Thyroid gland (tissue), 4 donors: ENCODE measurements at places on chromosomes 2 and 18. TPM values are rescaled to one million over a fixed set of nuclear protein-coding genes. Genes with fewer than 3 reads are reported as not detected.

DNA sequence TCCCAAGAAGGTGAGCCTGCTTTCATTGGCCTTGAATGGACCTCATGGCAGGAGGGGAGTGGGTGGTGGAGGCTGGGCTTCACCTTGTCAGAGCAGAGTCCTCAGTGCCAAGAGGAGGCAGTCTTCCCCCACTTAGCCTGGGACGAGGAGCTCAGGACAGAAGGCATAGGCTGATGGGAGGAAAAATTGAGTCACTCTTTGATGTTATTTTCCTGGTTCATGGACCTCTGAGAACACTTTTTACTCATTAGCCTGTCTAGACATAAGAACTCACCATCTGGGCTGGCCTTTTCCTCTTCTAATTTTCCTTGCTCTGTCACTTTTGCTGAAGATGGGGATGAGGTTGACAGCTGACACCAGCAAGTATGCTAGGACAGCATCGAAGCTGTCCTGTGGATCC lies 225.7 kb upstream of the TNP1 start:
- no peak overlapping the region for H3K27ac ChIP-seq
- no peak for DNase-seq
- no peaks in the 10 kb centered on the region for H3K4me1 ChIP-seq
- H3K4me3 ChIP-seq = no peak overlapping the region

Gene ATP8B1
- 71.8 TPM for total RNA-seq

DNA sequence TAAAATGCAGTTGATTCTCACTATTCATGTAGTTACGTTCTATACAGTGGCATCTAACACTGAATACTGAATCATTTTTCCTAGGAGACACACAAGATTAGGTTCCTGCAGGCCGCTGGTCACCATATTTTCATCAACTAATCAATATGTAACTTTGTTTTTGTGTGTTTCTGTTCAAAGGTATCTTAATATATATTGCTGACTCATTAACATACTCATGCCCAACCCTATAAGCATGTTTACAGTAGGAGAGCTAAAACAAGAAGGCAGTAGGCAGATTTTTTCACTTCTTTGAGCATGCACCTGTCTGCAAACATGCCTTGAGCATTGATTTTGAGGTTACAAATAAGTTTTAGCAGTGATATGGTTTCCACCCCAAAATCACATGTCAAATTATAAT lies 30.3 kb upstream of the CNGA3 start:
- no peaks in the 10 kb centered on the region for H3K27me3 ChIP-seq
- no peak overlapping the region for H3K4me3 ChIP-seq
- H3K27ac ChIP-seq = no peak overlapping the region
- no peaks in the 10 kb centered on the region for H3K36me3 ChIP-seq

GRCh38 chr18:45106331-45106774 lies 425.7 kb downstream of the SETBP1 start:
- no peaks in the 10 kb centered on the region for H3K36me3 ChIP-seq
- no peak for DNase-seq
- H3K4me3 ChIP-seq = no peak overlapping the region
- no peaks in the 10 kb centered on the region for H3K27me3 ChIP-seq
- H3K27ac ChIP-seq = no peak overlapping the region

GRCh38 chr2:157414050-157414449 lies 29.8 kb downstream of the CYTIP start:
- no peaks in the 10 kb centered on the region for H3K27me3 ChIP-seq
- DNase-seq = no peak
- no peak overlapping the region for H3K4me3 ChIP-seq
- H3K36me3 ChIP-seq = no peaks in the 10 kb centered on the region
- no peaks in the 10 kb centered on the region for H3K4me1 ChIP-seq

Gene FIGN
- total RNA-seq = 3.1 TPM
